Activated CD8-positive, alpha-beta memory T cell treated with anti-CD3 and anti-CD28 coated beads, Interleukin-2, amount 50 U/mL, for 48 hours (primary cell): ENCODE measurements at places on chromosomes 13 and 19.

DNA sequence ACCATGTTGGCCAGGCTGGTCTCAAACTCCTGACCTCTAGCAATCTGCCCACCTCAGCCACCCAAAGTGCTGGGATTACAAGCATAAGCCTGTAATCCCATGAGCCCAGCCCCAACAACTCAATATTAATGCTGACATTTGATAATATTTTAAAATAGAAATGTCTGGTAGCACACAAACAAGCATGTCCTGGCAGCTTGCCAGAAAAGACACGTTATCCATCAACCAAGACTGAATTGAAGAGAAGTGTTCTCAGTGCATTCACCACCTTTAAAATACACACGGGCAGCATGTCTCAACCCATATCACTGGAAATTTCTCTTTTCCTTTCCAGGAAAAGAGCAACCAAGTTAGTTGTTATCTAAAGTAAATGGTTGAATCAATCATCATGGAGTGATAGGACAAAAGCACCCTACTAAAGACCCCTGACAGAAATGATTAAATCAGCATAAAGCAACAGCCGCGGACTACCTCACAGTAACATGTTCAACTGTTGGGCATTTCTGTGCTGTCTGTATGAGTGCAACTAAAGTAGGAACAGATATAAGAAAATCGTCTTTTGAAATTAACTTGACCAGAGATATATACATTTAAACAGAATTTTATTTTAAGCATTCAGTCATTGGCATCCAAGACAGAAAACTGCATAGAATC is 25.0 kb downstream of the LHFPL6 start:
- no peak for DNase-seq

GRCh38 chr19:23774524-23774971 is 15.9 kb upstream of the ZNF681 start:
- DNase-seq: no peak

GRCh38 chr13:97076898-97077297 is 82.6 kb upstream of the OXGR1 start:
- no peak for DNase-seq

DNA sequence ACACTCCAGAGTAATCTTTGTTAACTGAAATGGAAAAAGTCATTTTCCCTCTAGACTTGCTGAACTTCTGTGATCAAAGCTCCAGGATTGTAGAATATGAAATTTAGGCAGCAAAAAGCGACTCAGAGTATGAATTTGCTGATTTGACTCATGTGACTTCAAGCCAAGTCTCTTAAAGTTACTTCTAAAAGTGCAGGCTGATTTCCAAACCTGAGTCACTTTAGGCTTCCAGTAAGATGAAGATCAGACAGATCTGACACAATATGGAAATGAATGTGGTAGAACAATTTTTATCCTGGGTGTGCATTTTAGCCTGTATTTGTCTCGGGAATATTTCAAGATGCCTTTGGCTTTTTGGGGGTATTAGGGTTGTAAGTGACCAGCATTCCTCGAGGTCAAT is 151.0 kb upstream of the TMTC4 start:
- no peak for DNase-seq

DNA sequence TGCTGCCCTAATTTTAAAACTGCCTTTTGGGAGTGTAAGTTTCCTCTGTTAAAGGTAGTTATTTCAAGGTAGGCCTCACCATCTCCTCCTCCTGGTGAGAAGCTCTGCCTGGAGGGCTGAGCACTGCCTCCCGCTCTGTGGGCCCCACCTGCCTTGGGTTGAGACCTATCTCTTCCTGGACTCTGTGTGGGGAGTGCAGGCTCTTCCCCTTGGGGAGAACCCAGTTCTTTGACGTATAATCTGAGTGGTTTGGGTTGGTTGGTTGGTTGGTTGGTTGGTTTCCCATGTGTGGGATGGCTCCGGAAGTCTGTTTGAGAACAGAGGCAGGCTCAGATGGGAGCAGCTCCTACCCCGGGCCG is 39.1 kb downstream of the ACTN4 start:
- DNase-seq: peak; percentile 63

DNA sequence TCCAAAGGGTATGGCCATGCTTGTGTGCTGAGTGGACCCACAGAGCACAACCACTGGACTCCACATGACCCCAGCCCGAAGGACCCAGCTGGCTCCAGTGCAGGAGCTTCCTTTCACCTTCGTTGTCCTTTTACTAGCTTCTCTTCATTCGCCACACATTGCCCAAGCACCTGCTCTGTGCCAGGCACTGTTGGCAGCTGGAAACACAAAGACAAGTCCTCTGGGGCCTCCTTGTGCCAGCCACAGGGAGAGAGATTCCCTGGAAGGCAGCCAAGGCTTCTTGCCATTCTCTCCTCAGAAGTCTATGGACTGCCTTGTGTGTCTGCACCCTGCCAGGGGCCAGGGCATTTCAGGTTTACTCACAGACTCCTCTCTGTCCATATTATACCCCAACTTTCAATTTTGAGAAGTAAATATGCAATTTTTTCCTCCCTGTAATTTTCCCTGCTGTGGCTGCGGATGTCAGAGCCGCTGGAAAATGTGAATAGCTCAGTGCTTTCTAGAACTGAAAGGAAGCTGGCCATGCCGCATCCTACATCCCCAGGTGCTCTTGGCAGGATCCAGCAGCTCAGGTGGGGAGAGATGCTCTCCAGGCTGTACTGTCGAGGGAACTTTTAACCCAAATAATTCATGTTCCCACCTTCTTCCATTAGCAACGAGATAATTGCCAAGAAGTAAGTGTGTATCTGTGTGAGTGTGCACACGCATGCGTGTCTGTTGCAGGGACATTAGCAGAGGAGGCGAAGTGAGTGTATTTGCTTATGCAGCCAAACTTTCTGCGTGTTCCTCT is 57.2 kb downstream of the CHST8 start:
- no peak for DNase-seq

DNA sequence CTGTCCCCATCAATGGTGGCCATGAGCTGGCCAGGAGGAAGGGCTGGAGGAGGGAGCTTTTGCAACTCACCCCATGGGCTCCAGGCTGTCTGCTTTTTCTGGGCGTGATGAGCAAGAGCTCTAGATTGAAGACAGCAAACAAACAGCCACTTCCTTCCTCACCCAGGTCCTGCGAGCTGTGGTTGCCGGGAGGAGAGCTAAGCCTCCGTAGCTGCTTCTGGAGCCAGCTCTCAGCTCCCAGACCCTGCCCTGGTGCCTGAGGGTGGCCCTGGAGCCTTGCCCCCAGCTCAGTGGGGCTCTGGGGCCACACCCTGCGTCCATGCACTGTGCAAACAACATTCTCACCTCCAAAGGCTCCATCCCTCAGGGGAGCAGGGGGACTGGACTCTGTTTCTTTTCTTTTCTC is 6.2 kb downstream of the MYO1F start:
- peak; percentile 68 for DNase-seq

DNA sequence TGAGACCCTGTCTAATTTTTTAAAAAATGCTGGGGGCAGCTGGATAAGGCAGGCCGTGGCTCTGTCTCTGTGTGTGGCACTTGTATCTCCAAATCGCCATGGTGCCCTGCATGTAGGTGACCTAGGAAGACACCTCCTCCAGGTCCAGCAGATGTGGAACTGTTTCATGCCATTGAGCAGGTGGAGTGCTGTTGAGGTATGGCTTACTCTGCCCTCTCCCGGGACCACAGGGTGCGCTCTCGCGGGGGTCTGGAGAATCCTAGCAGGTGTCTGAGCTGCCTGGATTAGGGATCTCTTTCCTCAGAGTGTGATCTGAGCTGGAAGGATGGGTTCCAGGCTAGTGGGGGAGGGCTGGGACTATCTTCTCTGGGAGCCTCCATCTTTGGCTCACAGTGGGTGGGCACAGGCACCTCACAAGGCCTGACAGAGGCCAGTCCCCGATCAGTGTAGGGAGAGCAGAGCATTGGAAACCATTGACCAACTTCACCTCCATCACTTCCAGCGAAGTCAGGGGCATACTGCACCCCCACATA is 67.7 kb upstream of the TM9SF2 start:
- DNase-seq: peak; percentile 71

- DNase-seq: no peak
Measured at GRCh38 chr19:50632151-50632835, 7.4 kb downstream of the SYT3 start.

DNA sequence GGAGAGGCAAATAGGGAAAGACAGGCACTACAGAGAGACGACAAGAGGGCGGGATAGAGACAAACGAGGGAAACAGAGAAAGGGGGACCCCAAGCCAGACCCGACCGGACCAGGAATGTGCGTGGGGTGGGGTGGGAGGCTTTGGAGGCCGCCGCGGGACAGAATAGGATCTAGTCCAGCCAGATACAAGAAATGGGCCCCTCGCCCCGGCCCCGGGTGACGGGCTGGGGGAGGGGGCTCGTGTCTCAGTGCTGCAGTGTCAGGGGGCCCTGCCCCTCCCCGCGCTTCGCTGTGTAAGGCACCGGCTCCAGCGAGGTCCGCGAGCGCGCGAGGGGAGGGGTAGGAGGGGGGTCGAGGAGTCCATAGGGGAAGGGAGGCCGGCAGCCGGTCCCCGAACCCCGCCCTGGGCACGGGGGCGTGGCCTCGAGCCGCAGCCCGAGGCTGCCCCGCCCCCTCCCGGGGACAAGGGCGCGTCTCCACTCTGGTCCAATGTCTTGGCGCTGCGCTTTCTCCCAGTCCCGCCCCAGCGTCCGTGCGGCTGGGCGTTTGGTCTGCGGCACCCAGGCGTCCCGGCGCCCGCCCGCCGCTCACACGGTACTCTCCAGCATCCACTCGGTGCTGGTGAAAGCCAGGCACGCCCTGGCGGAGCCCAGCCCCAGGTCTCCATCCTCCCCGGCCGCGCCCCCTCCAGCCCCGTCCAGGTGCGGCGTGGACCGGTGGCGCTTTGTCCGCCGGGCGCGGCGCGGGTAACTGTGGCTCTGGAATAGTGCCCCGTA is 11.0 kb downstream of the IFNL1 start:
- DNase-seq: no peak

DNA sequence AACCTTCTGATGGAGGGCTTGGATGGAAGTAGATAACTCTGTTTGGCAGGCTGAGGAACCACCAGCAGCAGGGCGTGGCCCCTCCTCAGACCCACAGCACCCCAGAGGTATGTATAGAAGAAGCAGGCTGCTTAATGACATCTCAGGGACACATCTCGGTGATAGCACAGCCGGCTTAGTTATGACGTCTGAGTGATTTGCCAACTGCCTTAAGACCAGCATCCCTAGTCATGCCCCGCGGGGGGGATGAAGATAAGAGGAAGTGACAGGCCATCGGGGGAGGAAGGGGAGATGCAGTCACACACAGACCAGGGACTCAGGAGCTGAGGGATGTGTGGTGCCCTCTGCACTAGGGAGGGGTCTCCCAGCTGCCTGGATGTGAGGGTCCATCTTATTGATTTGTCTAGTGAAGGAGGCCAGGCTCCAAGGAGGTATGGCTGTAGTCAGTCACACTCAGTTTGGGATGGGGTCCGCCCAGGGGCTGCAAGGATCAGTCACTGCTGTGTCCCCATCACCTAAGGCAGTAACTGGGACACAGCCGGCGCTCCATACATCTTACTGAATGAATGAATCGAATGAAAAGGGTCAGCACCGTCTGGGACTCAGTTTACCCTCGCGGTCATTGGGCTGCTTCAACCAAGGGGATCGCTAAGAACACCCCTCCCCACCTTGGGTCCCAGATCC is 19.2 kb upstream of the ERCC1 start:
- no peak for DNase-seq

- DNase-seq: no peak
Measured at GRCh38 chr19:30856786-30857185, 484.6 kb downstream of the ZNF536 start.

GRCh38 chr19:13705928-13706447 is 58.3 kb upstream of the MRI1 start:
- DNase-seq: no peak

GRCh38 chr19:43496960-43497359 is 7.6 kb downstream of the PHLDB3 start:
- no peak for DNase-seq

DNA sequence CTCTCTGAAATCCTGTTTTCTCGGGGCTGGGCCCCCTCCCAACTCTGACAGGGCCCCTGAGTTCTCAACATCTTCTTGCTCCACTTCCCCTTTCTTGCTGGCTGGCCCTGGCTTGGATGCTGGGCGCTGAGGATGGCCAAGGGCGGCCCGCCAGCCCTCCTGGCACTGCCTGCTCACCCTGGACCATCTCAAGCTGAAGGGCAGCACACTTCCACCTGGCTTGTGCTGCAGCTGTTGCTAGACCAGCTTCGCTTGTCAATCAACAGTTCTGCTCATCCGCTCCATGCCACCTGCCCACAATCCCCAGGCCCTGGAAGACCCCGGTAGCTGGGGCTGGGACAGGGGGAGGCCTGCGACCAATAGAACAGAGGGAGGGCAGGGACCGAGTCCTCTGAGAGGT is 6.9 kb upstream of the GMIP start:
- DNase-seq: no peak

- no peak for DNase-seq
Measured at GRCh38 chr13:45770886-45771285, 68.8 kb downstream of the CBY2 start.

DNA sequence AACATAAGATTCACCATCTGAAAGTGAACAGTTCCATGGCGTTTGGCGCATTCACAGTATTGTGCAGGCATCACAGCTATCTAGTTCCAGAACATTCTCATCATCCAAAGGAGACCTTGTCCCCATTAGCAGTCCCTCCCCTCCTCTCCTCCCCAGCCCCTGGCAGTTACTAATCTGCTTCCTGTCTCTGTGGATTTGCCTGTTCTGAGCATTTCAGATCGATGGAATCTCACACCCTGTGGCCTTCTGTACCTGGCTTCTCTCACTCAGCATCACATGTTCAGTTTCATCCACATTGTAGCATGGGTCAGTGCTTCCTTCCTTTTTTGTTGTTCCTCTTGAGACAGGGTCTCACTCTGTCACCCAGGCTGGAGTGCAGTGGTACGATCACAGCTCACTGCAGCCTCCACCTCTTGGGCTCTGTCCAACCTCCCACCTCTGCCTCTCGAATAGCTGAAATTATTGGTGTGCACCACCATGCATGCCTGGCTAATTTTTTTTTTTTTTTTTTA is 34.6 kb downstream of the CRTC1 start:
- DNase-seq: no peak
